ENCODE measurements at places on chromosomes 2 and 18.

DNA sequence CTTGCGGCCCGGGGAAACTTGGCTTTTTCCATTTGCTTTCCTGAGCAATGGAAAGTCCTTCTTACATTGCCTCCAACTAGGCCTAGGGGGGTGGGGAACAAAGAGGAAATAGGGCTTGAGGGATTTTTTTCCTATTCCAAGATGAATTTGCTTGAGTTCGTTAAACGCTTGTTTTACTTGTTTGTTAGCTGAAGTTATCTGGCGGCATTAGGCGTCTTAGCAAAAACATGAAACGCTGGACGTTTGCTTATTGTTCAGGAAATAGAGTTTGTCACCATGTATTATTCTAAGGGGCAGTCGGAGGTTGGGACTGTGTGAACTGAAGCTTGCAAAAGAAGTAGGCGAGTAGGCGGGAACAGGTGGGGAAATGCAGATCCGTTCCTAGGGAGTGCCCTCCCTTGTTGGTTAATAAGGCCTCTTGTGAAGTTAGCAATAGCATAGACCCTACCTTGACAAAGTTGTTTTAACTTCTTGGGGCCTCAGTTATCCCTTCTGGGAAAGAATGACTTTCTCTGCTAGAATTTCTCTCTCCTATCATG lies 1.9 kb downstream of the CABLES1 start:
- DNase-seq = no peak

GRCh38 chr18:74692367-74693013 lies 94.8 kb downstream of the ZNF407 start:
- DNase-seq = no peak

- DNase-seq = no peak
These were observed 148.8 kb downstream of the INO80D start for GRCh38 chr2:205937211-205937610.

GRCh38 chr2:204538182-204539018 lies 6.9 kb upstream of the PARD3B start:
- no peak for DNase-seq

- DNase-seq = no peak
These were observed 52.6 kb downstream of the MEMO1 start for GRCh38 chr2:31958140-31958717.

DNA sequence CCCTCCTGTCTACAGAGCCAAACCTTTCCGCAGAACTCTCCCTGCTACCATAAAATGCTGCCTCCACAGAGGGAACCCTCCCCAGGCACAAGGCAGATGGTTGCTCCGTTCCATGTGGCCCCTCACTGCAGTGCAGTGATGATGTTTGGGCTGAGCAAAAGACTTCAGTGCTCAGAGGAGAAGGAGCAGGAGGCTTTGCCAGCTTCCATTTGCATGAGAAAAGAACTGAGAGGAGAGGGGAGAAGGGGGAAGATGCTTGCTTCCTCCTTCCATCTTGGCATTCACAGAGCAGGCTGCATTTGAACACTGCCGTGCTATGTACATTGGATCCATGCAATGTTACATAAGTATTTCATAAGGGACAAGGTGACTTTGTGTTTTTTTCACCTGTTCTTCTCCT lies 46.6 kb upstream of the TMEM200C start:
- DNase-seq = no peak

DNA sequence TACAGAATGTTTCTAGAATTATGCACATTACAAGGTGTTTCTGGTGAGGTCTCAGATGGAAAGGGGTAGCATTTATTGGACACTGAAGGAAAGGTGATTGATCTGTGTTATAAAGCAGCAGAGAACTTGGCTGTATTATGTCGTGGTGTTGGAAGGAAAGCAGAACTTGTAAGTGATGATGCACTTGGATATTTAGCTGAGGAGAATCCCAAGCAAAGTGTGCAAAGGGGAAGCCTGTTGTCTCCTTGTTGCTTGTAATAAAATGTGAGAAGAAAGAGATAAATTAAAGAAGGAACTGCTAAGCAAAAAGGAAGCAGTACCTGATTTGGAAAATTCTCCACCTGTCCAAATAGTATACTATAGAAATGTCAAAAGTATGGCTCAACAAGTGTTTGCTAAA lies 12.2 kb upstream of the SCYGR5 start:
- no peak for DNase-seq

GRCh38 chr2:26579025-26579722 lies 62.0 kb downstream of the CIB4 start:
- no peak for DNase-seq

DNA sequence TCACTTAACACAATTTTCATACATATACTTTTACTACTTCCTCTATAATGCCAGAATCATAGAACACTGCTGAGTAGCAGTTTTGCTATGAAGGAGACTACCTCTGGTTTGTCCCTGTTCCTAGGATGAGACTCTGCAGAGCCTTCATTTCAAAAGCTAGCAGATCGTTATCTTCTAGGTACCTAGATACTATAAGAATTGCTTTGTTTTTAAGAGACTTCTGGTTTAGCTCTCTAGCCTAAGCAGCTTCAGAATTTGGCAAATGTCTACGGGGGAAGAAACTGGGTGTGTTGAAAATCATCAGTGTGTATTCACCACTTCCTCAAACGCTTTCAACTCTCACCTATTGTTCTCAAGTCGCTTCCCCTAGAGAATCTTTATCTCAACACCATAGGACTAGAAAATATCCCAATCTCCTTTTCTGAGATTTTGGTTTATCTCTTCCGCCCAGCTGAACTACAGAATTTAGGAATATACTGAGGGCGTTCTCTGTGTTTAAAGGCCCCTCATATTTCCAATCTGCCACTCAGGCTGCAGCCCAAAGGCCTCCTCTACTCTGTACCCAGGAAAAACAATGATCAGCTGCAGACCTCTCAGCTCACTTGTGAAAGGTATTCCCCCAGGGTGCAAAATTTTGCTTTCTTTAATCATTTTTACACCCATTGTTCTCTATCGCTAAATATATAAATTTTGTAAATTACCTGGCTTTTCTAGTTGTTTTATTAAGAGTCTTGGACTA lies 28.7 kb downstream of the SMAD2 start:
- DNase-seq = no peak

DNA sequence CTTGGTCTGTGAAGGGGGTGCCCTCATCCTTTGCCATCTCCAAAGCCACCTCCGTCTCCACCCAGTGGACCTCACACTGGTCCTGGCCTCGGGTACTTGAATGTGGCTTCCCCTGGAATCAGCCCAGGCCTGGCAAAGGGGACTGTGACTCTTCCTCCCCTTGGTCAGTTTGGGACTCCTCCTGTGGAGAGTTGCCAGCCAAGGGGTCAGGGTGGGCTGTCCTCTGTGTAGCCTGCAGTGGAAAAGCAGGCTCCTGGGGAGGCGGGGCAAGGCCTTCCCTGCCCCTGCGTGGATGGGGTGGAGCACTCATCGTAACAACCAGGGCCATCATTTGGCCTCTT lies 59.8 kb downstream of the INHBB start:
- no peak for DNase-seq

DNA sequence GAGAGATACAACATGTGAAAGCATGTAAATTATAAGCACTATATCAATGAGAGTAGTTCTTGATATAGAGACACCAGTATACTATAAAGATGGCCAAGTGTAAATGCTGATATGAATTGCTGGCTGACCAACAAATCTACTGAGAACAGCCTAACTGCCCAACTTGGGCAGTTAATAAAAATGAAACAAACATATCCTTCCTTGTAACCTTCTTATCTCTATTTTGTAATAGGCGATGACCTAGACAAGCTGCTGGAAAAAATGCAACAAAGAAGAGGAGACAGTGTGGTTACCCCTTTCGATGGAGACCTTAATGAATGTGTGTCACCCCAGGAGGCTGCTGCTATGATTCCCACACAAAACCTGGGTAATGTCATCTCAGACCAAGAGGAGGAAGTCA lies 148.7 kb downstream of the ESCO1 start:
- no peak for DNase-seq
